ENCODE measurements at places on chromosomes 3 and 15.

DNA sequence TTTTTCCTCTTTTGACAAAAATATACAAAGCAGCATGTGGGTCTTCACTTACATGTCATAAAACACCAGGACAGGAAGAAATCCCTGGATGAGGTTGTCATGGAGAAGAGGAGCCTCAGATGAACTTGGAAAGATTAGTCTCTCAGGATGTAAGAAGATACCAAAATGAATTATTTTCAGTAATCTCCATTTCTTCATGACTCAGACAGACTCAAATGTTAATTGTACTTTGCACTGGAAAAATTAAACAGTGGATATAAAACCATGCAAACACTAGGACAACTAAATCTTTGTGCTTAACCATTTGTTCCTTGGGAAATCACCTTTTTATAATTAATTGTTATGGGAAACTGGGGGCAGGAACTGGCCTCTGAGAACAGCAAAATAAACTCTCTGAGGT, 237.0 kb downstream of the CD47 start:
- peaks cover 5% of the 10 kb centered on the region for H3K27me3 ChIP-seq
- no peak overlapping the region for H3K27ac ChIP-seq
- no peaks in the 10 kb centered on the region for H3K36me3 ChIP-seq
- H3K4me3 ChIP-seq: no peak overlapping the region
- no peaks in the 10 kb centered on the region for H3K4me1 ChIP-seq

- DNase-seq: no peak
- H3K36me3 ChIP-seq: peaks cover 53% of the 10 kb centered on the region
- H3K27ac ChIP-seq: peak overlapping the region; percentile 36
- no peak overlapping the region for H3K4me3 ChIP-seq
- H3K4me1 ChIP-seq: peaks cover 84% of the 10 kb centered on the region
- H3K27me3 ChIP-seq: no peaks in the 10 kb centered on the region
These were observed 14.9 kb downstream of the SMAD3 start for GRCh38 chr15:67080118-67080899.

DNA sequence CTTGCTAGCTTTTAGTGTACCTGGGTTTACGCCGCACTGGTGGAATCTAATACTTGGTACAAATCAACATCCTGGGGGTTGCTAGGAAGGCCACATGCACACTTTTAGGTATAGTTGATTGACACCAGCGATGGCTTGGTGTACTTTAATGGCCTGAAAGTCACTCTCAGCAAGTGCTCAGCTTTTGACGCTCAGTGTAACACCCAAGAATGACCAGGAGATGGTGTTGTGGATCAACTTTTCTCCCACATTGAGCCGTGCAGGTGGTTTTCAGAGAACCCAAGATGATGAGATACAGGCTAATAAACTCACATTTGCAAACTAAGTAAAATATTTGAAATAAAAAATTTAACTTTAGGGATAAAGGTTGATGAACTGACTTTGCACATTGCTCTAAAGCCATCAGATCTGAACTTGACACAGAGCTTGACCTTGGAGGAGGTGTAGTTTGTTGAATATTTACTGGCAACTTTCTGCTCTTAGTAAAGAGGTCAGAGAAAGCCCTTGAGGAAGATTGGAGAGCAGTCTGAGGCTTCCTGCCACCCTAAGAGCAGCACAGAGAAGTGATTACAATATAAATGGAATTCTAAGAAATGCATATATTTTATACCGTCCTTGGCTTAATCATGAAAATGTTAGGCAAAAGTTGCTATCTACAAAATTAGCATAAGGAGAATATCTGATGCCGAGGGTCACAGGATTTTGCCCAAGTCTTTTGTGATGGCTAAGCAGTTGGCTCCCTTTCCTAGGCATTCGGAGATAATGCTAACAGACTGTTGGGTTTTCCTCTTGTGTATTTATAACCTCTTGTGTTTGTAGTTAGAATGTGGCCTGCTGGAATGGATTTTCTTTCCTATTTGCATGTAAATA, 143.4 kb upstream of the RASGRP1 start:
- peaks cover 8% of the 10 kb centered on the region for H3K4me1 ChIP-seq
- H3K36me3 ChIP-seq: no peaks in the 10 kb centered on the region
- no peak overlapping the region for H3K4me3 ChIP-seq
- no peak for DNase-seq
- no peak overlapping the region for H3K27ac ChIP-seq

GRCh38 chr15:33360886-33361285, 50.1 kb downstream of the RYR3 start:
- H3K4me3 ChIP-seq: no peak overlapping the region
- no peak overlapping the region for H3K27ac ChIP-seq
- no peak for DNase-seq
- no peaks in the 10 kb centered on the region for H3K27me3 ChIP-seq

- no peak overlapping the region for H3K27ac ChIP-seq
- peaks cover 5% of the 10 kb centered on the region for H3K27me3 ChIP-seq
- peaks cover 3% of the 10 kb centered on the region for H3K4me1 ChIP-seq
- H3K4me3 ChIP-seq: no peak overlapping the region
- H3K36me3 ChIP-seq: no peaks in the 10 kb centered on the region
- DNase-seq: no peak
These were observed 28.1 kb downstream of the KCNAB1 start for GRCh38 chr3:156148345-156148945.

DNA sequence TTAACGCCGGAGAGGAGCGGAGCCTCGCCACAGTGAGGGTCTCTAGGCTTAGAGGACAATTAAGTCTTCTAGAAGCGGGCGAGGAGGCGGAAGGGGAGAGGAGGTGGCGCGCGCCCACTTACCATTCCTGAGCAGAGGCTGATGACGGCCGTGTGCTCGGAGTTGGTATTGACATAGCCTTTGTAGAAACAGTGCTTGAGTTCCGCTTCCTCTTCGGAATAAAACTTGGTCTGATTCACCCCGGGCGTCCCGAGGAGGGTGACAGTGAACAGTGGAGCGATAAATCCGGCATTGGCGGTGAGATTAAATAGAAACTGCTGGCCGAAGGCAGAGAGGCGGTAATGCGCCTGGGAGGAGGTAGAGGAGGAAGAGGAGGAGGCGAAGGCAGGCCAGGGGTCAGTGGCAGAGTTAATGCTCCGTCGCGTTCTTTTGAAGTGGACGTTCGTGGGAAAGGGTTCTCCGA, 1.3 kb downstream of the ADAMTS9 start:
- peaks cover 61% of the 10 kb centered on the region for H3K27me3 ChIP-seq
- peak overlapping the region; percentile 16 for H3K4me3 ChIP-seq

- peaks cover 9% of the 10 kb centered on the region for H3K36me3 ChIP-seq
- H3K4me3 ChIP-seq: no peak overlapping the region
These were observed 258.9 kb downstream of the UACA start for GRCh38 chr15:70504299-70504951.

DNA sequence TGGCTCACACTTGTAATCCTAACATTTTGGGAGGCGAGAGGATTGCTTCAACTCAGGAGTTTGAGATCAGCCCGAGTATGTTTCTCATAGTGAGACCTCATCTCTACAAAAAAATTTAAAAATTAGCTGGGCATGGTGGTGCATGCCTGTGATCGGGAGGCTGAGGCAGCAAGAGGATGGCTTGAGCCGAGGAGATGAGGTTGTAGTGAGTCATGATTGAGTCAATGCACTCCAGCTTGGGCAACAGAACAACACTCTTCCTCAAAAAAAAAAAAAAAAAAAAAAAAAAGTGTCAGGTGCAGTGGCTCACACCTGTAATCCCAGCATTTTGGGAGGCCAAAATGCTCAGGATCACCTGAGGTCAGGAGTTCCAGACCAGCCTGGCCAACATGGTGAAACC, 2.4 kb downstream of the RPL39L start:
- H3K27me3 ChIP-seq: no peaks in the 10 kb centered on the region
- H3K4me1 ChIP-seq: peaks cover 15% of the 10 kb centered on the region
